HFF-Myc (cell line): ENCODE measurements at places on chromosomes 5 and 9.

GRCh38 chr9:88733651-88734421, 198.9 kb downstream of the NXNL2 start:
- peak; percentile 54 for DNase-seq

DNA sequence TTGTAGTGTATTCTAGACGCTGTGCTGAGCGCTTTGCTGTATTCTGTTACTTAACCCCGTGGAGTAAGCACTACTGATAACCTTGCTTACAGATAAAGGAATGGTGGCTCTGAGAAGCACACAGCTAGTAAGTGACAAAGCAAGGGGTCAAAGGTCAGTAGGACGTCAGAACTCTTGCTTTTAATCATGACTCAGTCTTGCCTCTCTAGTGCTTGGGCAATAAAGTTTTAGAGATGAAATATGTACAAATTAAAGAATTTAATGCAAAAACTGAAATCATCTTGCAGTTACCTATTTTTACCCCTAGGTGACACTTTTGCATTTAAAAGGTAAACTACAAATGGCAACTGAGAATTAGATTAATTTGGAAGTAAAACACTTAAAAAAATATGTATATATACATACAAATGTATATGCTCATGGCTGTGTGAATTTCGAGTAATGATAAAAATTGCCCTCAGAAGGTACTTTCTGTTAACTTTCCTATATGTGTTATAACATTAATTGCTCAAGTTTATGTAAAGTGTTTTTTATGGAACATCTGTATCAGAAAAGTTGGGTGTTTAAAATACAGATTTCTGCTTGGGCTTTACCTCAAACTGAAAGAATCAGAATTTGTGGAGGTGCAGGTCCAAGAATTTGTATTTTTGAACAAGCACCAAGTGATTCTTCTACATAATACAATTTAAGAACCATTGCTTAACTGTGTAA, 175.1 kb upstream of the DAB2 start:
- peak; percentile 36 for DNase-seq

DNA sequence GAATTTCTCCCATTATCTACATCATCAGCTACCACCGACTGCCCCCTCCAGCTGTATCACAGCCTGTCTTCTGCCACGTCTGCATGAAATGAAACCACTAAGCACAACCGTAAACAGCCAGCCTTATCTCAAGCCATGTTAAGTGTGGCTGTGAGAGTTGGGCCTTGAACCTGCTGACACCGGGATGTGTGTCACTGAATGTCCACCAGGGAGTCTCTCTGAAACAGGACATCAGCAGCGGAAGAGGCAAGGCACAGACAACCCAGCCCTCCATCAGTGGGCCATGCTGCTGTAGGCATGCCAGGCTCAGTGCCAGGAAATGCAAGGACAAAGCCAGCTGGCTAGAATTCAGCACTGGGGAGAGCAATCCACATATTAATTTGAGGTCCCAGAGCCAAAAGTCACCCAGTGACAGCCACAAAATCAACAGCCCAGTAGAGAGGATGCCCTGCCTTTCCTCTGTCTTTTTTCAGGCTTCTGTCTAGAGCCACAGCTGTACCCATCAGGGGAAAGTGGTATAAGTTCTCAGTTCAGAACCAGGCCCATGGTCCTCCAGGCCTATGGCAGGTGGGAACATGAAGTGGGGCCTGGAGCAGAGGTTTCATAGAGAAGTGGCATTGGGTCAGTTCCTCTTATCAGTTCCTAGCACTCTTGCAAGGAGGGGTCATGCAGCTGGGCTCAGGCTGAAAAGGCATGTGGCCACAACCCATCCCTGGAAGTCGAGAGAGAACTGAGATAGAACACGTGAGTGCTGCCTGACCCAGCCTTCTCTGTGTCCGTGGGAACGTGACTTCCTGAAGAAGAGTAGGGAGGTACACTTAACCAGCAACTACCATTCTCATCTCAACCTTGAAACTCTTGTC, 199.4 kb downstream of the ESM1 start:
- no peak for DNase-seq

GRCh38 chr5:178207917-178208280, 3.6 kb downstream of the HNRNPAB start:
- no peak for DNase-seq

DNA sequence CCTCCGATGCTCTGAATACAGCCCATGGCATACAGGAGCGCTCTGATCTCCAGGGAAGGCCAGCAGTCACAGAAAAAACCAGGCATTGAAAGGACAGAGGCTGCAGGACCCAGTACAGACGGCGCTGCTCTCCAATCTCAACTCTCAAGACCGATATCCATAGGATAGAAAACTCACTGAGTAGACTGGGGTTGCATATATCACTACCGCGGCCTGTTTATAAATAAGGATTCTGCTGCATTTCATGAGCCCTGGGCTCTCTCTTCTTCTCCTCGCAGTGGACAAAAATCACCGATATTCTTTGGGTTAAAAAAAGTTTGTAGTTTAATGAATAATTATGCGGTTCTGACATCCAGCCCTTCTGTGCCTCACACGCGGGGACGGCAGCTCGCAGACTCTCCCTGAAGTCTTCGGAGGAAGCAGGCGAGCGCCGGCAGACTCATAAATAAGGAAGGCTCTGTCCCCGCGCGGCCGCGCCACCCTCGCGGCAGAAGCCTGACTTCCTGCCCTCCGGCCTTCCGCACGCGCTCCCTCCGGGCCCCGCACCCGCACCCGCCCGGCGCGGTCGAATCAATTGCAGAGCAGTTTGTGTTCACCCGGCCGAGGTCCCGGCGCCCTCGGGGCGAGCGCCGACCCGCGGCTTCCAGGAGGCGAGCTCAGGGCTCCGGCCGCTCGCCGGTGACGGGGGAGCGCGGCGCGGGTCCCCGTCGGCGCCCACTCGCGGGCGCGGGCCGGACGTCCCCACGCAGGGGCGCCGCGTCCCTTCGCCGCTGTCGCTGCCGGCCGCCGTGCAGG, at the start of gene FAM78A:
Gene FAM78A, minus strand, starts transcription at position 417 of the 795 bp plus-strand sequence. Its CDS starts 331 bp downstream, at position 86.
- no peak for DNase-seq

- DNase-seq = no peak
Measured at GRCh38 chr5:158375531-158375930, 516.6 kb upstream of the CLINT1 start.

DNA sequence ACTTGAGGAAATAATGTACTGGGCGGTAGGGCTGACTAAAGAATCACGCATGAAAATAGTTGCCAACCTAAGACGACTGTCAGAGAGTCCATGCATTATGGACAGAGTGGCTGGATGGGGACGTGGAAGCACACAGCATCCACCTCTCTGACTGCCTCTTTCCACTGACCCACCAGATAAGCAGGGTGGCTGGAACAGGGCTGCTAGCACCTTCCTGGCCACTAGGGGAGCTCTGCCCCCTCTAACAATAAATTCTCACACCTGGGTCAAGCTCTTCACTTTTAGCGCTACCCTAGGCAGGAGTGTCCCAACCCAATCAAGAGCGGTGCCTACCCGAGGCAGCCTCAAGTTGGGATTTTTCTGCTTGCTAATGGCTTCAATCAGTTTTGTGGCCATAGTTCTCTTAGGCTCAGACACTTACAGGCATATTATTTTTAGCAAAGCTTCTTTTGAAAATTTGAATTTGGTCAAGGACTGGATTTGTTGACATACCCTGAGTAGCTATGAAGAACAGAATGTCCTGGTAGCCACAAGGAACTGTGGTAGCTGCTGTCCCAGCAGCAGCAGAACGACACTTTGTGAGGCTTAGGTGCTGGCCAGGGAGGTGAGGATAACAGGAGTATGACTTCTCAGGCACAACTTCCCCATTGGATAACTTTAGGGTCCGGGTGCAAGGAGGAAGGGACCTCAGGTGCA, 6.9 kb upstream of the TPM2 start:
- no peak for DNase-seq

- DNase-seq = no peak
Measured at GRCh38 chr9:134620751-134621557, 20.6 kb upstream of the COL5A1 start.

GRCh38 chr5:163712011-163712410, 206.6 kb downstream of the MAT2B start:
- DNase-seq = no peak

- no peak for DNase-seq
Measured at GRCh38 chr5:118604106-118604505, 384.2 kb downstream of the DTWD2 start.

- DNase-seq = no peak
Measured at GRCh38 chr9:114207034-114207810, 51.9 kb downstream of the COL27A1 start.

- no peak for DNase-seq
Measured at GRCh38 chr5:99059685-99060084, 130.9 kb upstream of the CHD1 start.

DNA sequence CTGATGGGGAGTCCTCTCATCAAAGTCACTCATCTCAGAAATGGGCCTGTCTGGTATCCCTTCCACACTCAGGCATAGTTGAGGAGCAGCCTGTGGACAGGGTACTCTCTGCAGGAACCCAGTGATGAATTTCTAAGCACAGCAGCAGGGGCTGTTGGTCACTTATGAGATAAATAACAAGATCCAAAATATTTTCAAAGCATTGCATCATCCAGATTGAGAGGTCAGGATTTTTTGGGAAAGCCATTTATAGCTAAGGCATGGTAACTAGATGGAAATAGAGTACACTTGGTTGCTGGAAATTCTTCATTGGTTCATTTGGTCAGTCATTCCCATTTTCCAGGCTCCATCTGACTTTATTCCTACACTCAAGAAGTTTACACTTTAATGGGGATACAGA, 246.8 kb upstream of the RAI14 start:
- no peak for DNase-seq
